ENCODE measurements at places on chromosomes 6 and 20. TPM values are rescaled to one million over a fixed set of nuclear protein-coding genes. Genes with fewer than 3 reads are reported as not detected.

GRCh38 chr6:91659891-91660290 lies 1073.0 kb upstream of the MAP3K7 start:
- no peak for DNase-seq

- no peak for DNase-seq
Measured at GRCh38 chr6:167774881-167775280, 51.8 kb upstream of the AFDN start.

MUCL3 gene
- not detected for total RNA-seq

SPTLC3 gene
- 0.63 TPM for total RNA-seq

CDSN gene
- under 0.01 TPM for total RNA-seq

DNA sequence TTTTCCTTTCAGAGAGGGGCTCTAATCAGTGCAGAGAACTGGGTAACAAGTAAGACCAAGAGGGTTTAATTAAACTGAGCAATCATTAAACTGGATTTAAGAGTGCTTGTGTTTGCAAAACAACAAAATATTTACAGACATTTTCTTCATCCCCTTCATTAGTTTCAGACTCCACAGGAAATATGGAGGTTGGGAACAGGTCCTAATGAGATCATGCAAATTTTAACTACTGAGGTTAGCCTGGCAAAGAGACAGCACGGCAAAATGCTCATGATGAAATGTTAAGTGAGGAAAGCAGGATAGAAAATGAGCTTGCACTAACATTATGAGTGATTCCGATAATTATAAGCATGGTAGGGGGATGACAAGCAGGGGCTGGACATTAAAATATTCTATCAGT lies 268.9 kb downstream of the PTPRT start:
- no peak for DNase-seq

DNA sequence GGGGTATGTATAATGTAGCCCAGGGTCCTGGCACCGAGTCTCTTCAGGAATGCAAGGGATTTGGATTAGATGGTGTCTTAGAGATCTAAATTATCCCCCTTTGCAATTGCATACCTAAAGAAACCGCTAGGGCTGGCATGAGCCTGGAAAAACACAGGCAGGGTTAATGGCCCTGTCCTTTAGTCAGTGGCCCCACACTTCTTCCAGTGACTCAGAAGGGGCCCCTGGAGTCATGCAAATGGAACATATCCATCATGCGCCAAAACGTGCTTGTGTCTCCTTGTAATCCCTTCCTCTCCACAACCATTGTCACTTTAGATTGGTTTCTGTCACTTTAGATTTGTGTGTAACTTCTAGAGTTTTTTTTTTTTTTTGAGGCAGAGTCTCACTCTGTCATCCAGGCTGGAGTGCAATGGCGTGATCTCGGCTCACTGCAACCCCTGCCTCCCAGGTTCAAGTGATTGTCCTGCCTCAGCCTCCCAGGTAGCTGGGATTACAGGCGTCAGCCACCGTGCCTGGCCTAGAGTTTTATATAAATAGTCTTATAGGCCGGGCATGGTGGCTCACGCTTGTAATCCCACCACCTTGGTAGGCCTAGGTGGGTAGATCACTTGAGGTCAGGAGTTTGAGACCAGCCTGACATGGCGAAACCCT lies 8.7 kb upstream of the MYBL2 start:
- no peak for DNase-seq

DNA sequence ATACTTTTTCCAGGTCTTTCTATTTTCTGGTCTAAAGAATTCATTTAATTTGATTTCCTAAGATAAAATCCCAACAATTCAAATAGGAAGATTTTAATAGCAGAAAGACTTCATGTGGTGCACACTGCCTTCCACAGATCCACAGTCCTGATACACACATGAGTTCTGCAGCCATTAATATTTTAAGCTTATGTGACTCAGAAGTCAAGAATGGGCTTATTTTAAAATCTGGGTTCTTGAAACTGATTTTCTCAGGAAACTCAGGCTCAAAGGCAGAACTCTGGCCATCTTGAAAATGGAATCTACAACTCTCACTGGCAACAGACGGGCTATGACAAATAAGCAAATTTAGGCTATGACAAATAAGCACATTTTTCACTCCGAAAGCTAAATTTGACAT lies 88.2 kb downstream of the COL12A1 start:
- no peak for DNase-seq

RREB1 gene
- total RNA-seq, result 11.8 TPM

TRIM10 gene
- not detected for total RNA-seq

PROKR2 gene
- total RNA-seq, result not detected

DNA sequence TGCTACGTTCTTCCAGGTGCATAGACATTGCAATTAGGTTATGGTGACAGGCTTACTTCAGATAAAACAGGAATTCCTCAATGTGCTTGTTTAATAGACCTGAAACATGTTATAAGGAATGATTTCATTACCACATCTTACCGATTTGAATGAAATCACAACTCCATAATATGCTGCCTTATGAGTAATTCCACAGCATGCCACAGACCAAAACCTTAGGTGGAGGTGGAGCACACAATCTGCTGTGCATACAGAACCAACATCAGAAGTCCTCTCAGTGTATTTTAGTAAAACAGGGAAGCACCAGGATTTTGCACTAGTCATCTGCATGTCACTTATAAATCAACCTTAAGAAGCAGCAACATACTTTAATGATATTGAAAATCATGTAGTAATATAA lies 148.9 kb upstream of the TSHZ2 start:
- DNase-seq, result no peak

DNAH8 gene
- not detected for total RNA-seq

CASS4 gene
- total RNA-seq, result under 0.01 TPM

SLC26A8 gene
- total RNA-seq, result not detected

SLC22A16 gene
- total RNA-seq, result not detected

- DNase-seq, result no peak
Measured at GRCh38 chr6:167779129-167779992, 47.4 kb upstream of the AFDN start.

MEI4 gene
- total RNA-seq, result not detected

FAM83C gene
- not detected for total RNA-seq

DNA sequence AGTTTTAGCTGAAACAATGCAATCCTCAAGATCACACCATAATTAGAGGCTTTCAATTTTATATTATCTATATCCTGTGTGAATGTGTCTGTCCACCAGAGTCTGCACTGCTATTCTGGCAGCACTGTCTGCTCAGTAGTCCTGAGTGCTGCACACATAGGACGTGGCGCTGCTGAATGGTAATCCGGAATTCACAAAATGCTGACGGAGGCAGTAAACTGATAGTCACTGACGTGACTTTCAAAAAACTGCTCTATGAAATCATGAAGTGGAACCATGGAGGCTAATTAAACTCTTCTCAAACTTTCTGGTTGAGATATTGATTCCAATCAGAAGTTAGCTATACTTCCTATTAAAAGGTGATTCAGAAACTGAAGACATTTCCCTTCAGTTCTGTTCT lies 190.8 kb upstream of the NOX3 start:
- DNase-seq, result peak; percentile 64

DNA sequence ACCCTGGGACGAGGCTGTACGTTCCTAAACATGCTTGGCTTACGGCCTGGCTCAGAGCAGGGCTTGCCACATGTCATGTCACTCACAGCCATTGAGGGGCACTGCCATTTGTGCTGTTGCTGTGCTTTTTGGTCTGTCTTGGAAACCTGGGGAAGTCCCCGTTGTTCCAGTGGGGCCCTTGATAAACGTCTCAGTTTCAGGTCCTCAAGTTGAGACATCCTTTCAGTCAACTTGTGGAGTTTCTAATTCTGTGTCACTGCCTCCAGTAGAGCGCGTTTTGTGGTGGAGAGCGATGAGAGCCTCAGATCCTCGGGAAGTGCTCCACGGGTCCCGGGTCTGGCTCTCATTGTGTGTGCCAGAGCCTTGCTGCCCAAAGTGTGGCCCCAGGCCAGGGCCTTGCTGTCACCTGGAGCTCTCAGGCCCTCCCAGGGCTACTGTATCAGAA lies 43.0 kb upstream of the CCR6 start:
- DNase-seq, result no peak

MUC22 gene
- total RNA-seq, result not detected

TAGAP gene
- under 0.01 TPM for total RNA-seq

TUBB2A gene
- 63.2 TPM for total RNA-seq

- DNase-seq, result no peak
Measured at GRCh38 chr6:68615938-68616337, 19.1 kb upstream of the ADGRB3 start.

GRCh38 chr20:22374678-22375590 lies 209.4 kb downstream of the FOXA2 start:
- no peak for DNase-seq

GRCh38 chr20:57698116-57698866 lies 11.5 kb downstream of the PMEPA1 start:
- peak; percentile 99 for DNase-seq

SLC22A7 gene
- total RNA-seq, result not detected

- no peak for DNase-seq
Measured at GRCh38 chr6:7052443-7053011, 55.2 kb upstream of the RREB1 start.

GRCh38 chr6:33632558-33633039 lies 11.5 kb downstream of the ITPR3 start:
- DNase-seq, result peak; percentile 61

DNA sequence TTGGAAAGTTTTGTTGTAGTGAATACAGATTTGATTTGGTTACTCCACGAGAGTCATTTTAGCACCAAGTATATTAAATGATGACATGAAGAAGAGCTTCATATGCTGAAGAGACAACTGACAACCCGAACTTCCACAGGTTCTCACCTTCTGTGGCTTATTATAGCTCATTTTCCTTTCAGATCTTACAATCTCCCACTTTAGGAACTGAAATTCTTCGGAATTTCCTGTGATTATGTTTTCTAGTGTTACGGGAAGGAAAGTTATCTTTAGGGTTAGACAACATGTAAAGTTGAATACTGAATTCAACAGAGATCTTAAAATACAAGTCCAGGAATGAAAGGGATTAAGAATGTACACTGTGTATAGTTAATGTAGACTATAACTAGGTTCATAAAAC lies 49.6 kb upstream of the TXNDC5 start:
- peak; percentile 31 for DNase-seq

- DNase-seq, result no peak
Measured at GRCh38 chr6:160095146-160095845, 26.3 kb upstream of the SLC22A1 start.

POM121L2 gene
- not detected for total RNA-seq

- no peak for DNase-seq
Measured at GRCh38 chr6:38040254-38040653, 220.7 kb downstream of the ZFAND3 start.

CFAP206 gene
- total RNA-seq, result 0.13 TPM

GRCh38 chr6:41353333-41353732 lies 17.9 kb downstream of the NCR2 start:
- no peak for DNase-seq

- DNase-seq, result no peak
Measured at GRCh38 chr6:36050305-36050704, 22.7 kb downstream of the MAPK14 start.

- no peak for DNase-seq
Measured at GRCh38 chr6:119160911-119161310, 82.4 kb upstream of the FAM184A start.

GPSM3 gene
- 6.9 TPM for total RNA-seq

- DNase-seq, result peak; percentile 2
Measured at GRCh38 chr6:132669690-132670291, 10.8 kb upstream of the TAAR1 start.

DNA sequence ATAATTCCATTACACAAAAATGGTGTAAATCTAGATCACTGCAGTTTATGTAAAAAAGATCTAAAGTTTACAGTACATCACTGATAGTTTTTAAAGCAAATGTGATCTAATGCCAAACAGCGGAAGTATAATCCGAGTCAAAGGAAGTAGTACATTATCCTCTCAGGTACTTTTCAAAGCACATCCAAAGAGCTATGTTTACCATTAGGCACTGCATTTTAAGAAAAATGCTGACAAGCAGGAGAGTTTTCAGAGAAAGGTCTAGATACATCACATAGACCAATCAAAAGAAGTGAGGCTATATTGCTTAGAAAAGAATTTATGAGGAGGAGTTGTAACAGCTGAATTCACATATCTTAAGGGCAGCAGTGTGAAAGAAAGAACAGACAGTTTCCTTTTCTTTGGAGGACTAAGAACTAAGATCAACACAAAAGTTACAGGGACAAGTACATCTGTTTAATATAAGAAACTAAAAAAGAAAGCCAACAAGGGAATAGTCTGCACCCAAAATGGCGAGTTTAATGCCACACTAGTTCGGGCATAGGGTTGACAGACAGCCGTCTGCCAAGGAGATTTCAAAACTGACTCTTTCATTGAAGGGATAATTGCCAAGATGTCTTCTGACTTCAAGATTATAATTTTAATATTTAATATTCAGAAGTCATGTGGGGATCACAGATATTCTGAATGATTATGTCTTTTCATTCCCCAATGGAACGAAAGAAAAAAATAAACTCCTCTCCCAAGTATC lies 1.4 kb downstream of the ZNF184 start:
- no peak for DNase-seq

- no peak for DNase-seq
Measured at GRCh38 chr6:100378576-100378975, 86.1 kb downstream of the SIM1 start.

Measured in dermis microvascular lymphatic vessel endothelial cell (primary cell).